ENCODE measurements at places on chromosomes 12 and 14.

DNA sequence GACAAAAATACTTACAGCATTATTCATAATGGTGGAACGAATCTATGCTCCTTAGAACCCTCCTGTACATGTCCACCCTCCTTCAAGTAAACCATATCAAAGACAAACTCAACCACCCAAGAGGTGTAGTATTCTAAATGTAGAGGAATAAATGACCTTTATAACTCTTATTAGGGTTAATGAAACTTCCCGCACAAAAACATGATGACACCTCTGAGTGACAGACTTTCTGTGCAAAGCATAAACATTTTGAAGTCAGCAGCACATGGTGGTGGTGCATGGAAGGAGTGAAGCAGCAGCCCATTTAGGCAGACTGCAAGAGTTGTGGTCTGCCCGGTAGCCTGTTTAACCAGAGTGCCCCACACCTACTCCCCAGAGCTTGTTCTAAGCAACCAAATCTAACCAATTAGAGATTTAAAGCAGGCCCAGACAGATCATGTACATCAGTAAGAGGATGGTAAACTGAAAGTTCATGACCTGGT lies 615 bp upstream of the ASB8 start:
- H3K4me1 ChIP-seq: peaks cover 20% of the 10 kb centered on the region
- no peak for DNase-seq
- H3K27me3 ChIP-seq: no peaks in the 10 kb centered on the region
- H3K27ac ChIP-seq: peak overlapping the region; percentile 91
- peaks cover 6% of the 10 kb centered on the region for H3K36me3 ChIP-seq

DNA sequence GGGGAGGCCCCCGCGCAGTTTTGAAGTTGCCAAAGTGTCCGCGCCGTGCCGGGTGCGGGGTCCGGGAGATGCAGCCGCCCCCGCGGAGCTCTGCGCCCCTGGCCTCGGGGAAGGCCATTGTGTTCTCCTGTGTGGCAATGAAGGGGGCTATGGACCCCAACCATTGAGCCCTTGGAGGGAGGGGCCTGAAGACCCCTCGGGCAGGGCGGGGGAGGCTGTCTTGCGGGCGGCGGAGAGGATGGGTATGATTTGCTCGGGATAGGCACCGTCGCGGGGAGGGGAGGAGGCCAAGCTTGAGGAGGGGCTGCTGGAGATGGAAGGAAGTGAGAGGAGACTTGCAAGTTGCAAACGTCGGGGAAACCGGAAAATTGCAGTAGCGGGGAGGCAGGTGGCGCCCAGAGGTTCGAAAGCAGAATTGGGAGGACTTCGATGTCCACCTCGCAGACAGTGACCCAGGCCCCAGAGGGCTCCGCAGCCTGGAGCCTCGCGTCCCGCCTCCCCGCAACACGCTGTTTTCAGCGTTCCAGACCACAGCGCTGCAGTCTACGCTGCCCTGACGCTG lies 25.4 kb downstream of the BCL11B start:
- H3K27ac ChIP-seq: peak overlapping the region; percentile 67
- H3K27me3 ChIP-seq: no peaks in the 10 kb centered on the region
- no peak overlapping the region for H3K4me3 ChIP-seq
- H3K4me1 ChIP-seq: no peaks in the 10 kb centered on the region
- H3K36me3 ChIP-seq: no peaks in the 10 kb centered on the region

- H3K36me3 ChIP-seq: no peaks in the 10 kb centered on the region
- H3K4me1 ChIP-seq: peaks cover 38% of the 10 kb centered on the region
- H3K27me3 ChIP-seq: no peaks in the 10 kb centered on the region
- peak overlapping the region; percentile 81 for H3K4me3 ChIP-seq
- DNase-seq: no peak
- peak overlapping the region; percentile 98 for H3K27ac ChIP-seq
These were observed 1.7 kb downstream of the NUDT4 start for GRCh38 chr12:93379326-93379980.

DNA sequence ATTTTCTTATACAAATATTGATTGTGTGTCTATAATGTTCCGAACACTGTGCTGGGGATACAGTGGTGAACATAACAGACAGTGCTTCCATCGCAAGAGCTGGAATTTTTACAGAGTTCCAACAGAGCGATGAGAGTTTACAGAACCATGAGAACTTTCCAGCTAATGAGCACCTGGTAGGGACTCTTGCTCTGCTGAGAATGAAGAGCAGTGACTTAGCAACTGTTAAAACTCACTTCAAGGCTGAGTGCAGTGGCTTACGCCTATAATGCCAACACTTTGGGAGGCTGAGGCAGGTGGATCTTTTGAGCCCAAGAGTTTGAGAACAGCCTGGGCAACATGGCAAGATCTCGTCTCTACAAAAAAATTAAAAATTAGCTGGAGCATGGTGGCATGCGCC lies 113.8 kb upstream of the DIO2 start:
- no peaks in the 10 kb centered on the region for H3K27me3 ChIP-seq
- no peaks in the 10 kb centered on the region for H3K4me1 ChIP-seq
- H3K36me3 ChIP-seq: no peaks in the 10 kb centered on the region

DNA sequence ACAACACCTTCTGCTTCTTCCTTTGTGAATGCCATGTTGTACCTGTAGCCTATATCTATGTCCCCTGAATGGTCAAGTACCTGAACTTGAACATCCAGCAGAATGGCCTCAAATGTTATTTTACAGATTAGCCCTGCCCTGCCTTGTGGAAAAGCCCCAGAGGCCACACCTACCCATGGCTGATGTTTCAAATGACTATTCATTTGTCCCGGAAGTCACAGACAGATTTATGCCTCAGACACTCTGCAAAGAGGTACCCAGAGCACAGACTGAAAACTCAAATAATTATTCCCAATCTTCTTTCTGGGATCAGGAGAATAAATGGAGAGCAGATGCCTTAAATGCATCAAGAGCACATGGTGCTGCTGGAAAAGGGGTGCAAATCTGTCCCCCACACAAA lies 13.0 kb upstream of the DPF3 start:
- H3K4me3 ChIP-seq: no peak overlapping the region
- H3K36me3 ChIP-seq: no peaks in the 10 kb centered on the region
- no peaks in the 10 kb centered on the region for H3K27me3 ChIP-seq
- H3K27ac ChIP-seq: no peak overlapping the region
- H3K4me1 ChIP-seq: no peaks in the 10 kb centered on the region

DNA sequence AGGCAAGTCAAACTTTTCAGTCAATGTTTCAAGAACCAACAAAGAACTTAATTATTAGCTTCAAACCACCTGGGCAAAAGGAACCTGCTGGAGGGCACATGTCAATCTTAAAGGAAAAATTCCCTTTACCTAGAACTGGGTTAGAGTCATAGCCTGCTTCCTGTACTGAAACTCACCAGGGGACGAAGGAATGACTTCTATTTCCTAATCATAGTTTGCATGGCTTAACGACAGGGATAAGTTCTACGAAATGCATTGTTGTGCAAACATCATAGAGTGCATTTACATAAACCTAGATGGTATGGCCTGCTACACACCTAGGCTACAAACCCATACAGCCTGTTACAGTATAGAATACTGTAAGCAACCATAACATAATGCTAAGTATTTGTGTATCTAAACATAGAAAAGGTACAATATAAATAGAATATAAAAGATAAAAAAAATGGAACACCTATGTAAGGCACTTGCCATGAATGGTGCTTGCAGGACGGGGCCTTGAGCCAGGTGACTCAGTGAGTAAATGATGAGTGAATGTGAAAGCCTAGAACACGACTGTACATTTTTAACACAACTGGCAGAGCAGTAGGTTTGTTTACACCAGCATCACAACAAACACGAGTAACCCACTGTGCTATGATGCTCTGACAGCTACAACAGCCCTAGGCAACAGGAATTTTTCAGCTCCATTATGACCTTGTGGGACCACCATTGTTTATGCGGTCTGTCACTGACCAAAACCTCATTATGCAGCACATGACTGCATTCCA lies 234.9 kb upstream of the CAND1 start:
- no peaks in the 10 kb centered on the region for H3K27me3 ChIP-seq
- H3K36me3 ChIP-seq: no peaks in the 10 kb centered on the region
- H3K27ac ChIP-seq: no peak overlapping the region
- DNase-seq: no peak
- no peak overlapping the region for H3K4me3 ChIP-seq

DNA sequence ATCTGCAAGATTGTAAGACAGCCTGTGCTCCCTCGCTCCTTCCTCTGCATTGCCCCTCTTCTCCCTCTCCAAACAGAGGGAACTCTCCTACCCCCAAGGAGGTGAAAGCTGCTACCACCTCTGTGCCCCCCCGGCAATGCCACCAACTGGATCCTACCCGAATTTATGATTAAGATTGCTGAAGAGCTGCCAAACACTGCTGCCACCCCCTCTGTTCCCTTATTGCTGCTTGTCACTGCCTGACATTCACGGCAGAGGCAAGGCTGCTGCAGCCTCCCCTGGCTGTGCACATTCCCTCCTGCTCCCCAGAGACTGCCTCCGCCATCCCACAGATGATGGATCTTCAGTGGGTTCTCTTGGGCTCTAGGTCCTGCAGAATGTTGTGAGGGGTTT lies 37.4 kb downstream of the DAD1 start:
- no peaks in the 10 kb centered on the region for H3K36me3 ChIP-seq
- peaks cover 12% of the 10 kb centered on the region for H3K4me1 ChIP-seq
- no peak overlapping the region for H3K4me3 ChIP-seq
- no peak for DNase-seq
- H3K27ac ChIP-seq: peak overlapping the region; percentile 26

DNA sequence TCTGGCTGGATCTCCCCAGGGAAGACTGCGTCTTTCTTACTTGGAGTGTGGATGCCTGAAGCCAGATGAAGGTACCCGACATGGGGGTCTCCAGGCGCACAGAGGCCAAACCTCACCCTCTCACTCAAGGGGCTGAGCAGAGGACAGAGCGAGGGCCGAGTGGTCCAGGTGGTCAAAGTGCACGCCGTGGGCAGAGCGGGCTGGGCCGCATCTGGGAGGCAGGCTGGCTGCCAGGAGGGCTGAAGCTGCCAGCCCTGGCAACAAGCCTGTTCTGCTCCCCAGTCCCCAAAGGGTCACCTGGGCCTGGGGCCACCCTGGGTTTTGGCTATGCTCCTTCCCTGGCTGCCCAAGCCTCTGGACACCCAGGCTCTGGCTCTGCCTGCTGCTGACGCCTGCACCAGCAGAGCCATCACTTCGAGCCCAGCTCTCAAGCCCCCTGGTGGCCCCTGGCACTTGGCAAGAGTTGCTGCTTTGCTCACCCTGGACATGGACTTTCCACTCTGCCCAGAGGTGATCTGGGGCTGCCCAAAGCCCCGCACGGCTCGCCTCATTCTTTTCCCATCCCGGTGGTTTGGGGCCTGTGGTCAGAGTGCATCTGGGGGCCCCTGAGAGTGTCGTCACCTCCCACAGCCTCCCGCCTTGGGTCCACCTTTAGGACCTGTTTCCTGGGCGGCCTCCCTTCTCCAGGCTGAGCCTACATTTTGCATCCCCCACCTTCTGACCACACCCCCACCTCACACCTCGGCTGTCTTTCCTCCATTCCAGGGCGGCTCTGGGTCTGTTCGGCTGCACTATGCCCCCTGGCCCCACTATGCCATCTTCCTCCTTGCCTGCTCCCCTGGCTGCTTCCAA lies 2.8 kb downstream of the ADSS1 start:
- no peak for DNase-seq
- no peaks in the 10 kb centered on the region for H3K27me3 ChIP-seq
- no peaks in the 10 kb centered on the region for H3K36me3 ChIP-seq
- no peak overlapping the region for H3K4me3 ChIP-seq
- H3K4me1 ChIP-seq: peaks cover 21% of the 10 kb centered on the region

- no peak for DNase-seq
- no peak overlapping the region for H3K4me3 ChIP-seq
- no peak overlapping the region for H3K27ac ChIP-seq
- no peaks in the 10 kb centered on the region for H3K27me3 ChIP-seq
- H3K36me3 ChIP-seq: no peaks in the 10 kb centered on the region
These were observed 88.5 kb upstream of the DACT1 start for GRCh38 chr14:58549105-58549757.

GRCh38 chr12:44555454-44555853 lies 320.7 kb downstream of the NELL2 start:
- H3K27me3 ChIP-seq: no peaks in the 10 kb centered on the region
- no peak overlapping the region for H3K27ac ChIP-seq
- no peak for DNase-seq
- no peaks in the 10 kb centered on the region for H3K36me3 ChIP-seq
- no peaks in the 10 kb centered on the region for H3K4me1 ChIP-seq

GRCh38 chr14:70934502-70935134 lies 27.4 kb downstream of the PCNX1 start:
- no peaks in the 10 kb centered on the region for H3K36me3 ChIP-seq
- peaks cover 38% of the 10 kb centered on the region for H3K4me1 ChIP-seq
- no peak for DNase-seq

GRCh38 chr12:122820838-122821271 lies 14.4 kb upstream of the HIP1R start:
- no peaks in the 10 kb centered on the region for H3K4me1 ChIP-seq
- H3K36me3 ChIP-seq: no peaks in the 10 kb centered on the region
- DNase-seq: no peak
- H3K27me3 ChIP-seq: no peaks in the 10 kb centered on the region

- H3K4me1 ChIP-seq: peaks cover 6% of the 10 kb centered on the region
- no peak overlapping the region for H3K27ac ChIP-seq
- DNase-seq: no peak
- H3K27me3 ChIP-seq: no peaks in the 10 kb centered on the region
These were observed 44.1 kb downstream of the ETV6 start for GRCh38 chr12:11693601-11694000.

DNA sequence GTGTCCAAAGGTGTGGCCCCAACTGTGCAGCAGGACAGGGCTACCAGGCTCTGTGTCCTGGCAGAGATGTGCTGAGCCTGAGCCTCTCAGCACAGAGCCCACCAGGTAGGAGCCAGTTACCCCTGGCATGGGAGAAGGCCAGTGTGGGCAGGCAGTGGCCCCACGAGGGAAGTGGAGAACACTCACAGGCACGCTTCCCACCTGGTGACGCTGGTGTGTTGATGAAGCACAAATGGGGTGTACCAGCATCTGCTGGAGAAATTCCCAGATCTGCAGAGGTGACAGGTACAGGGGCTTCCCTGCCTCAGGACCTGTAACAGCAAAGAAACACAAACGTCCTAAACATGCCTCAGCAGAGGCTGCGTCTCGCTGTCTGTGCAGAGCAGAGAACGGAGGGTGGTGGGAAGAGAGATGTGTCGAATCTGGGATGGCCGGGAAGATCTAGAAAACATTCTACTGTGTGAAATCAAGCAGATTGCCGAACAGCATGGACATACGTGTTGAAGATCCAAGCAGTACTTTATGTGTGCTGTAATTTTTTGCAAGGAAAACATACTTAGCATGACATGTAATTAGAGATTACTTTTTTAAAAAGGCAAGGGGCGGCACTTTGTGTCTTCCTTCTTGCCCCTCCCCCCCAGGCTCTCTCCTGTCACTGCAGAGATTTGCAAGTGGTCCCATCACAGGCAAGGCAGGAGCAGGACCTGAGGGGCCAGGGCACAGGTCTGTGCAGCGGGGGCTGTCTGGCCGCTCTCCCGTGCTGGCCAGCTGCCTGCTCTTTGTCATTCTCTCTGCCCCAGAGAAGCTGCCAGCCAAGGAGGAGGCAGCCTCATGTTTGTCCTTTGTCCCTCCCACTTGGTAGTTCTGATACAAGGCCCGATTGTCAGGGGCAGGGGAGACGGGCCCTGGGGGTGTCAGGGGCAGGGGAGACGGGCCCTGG lies 17.3 kb downstream of the HIP1R start:
- peaks cover 50% of the 10 kb centered on the region for H3K36me3 ChIP-seq
- H3K4me3 ChIP-seq: no peak overlapping the region
- H3K27me3 ChIP-seq: no peaks in the 10 kb centered on the region
- DNase-seq: no peak
- peak overlapping the region; percentile 69 for H3K27ac ChIP-seq

- no peaks in the 10 kb centered on the region for H3K4me1 ChIP-seq
- no peaks in the 10 kb centered on the region for H3K27me3 ChIP-seq
- DNase-seq: no peak
- no peak overlapping the region for H3K27ac ChIP-seq
- no peak overlapping the region for H3K4me3 ChIP-seq
These were observed 32.5 kb downstream of the NFYB start for GRCh38 chr12:104105461-104105860.

GRCh38 chr14:56751471-56751870 lies 58.8 kb downstream of the OTX2 start:
- no peak for DNase-seq
- no peaks in the 10 kb centered on the region for H3K4me1 ChIP-seq
- H3K4me3 ChIP-seq: no peak overlapping the region
- H3K27ac ChIP-seq: no peak overlapping the region

Data from upper lobe of left lung (tissue), 6 donors.